ENCODE measurements at places on chromosomes 11 and 22.

GRCh38 chr22:32206774-32207758 lies 2.2 kb upstream of the RFPL2 start:
- no peak for DNase-seq

DNA sequence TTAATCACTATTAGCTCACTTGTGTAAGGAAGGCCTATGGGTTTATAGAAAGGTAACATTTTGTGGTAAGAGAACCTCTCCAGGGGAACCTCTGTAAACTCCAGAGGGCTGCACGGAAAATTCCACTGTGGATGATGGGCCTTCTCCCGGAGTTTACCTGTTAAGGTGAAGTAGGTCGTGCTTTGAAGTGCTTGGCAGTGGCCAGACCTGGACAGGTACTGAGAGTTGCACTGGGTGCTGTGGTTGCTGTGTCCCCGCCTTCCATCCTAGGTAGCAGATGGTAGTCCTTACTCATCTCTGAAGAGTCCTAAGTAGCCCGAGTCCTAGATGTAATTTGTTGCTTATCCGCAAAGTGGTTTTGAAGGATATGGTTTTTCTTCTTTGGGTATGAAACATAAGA lies 133.4 kb downstream of the TEAD1 start:
- DNase-seq: no peak

- DNase-seq: no peak
Observed at GRCh38 chr11:101478587-101479369, 105.0 kb downstream of the TRPC6 start.

- peak; percentile 89 for DNase-seq
Observed at GRCh38 chr11:820655-821511, 2.2 kb downstream of the PNPLA2 start.

DNA sequence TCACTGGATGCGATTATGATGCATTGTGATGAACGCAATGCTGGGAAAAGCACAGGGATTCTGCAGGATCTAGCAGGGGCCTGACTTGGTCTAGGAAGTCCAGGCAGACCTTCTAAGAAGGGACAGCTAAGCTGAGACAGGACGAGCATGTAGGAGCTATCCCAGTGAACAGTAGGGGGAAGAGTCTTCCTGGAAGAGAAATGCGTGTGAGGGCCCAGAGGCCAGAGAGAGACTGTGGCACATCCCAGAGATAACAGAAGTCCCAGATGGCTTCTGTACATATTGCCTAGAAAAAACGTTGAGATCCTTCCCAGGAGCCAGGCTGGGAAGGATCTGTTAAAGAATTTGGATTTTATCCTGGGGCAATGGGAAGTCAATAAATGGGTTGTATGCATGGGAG lies 24.6 kb downstream of the RCN1 start:
- DNase-seq: peak; percentile 20

- no peak for DNase-seq
Observed at GRCh38 chr11:75306529-75306928, 44.9 kb downstream of the ARRB1 start.

DNA sequence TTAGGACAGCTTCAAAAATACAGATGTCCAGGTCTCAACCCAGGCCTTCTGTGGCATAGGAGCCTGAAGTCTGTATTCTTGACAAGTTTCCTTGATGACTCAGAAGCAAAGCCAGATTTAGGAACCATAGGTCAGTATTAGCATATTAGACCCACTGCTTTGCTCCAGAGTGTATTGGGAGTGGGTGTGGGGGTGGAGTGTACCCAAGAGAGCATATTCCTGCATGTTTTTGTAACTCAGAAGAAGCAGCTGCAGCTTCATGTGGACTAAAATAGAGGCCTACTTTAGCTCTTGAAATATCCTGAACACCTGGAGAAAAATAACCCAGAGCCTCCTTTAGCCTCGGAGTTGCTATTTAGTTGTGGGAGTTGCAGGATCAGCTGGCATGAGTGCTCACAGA lies 106.7 kb downstream of the CCDC81 start:
- DNase-seq: no peak

- peak; percentile 73 for DNase-seq
Observed at GRCh38 chr22:27456696-27457503, 344.7 kb downstream of the MN1 start.

- DNase-seq: peak; percentile 89
Observed at GRCh38 chr11:67033661-67034166, 10.8 kb downstream of the SYT12 start.

GRCh38 chr11:36684840-36685801 lies 87.1 kb upstream of the RAG2 start:
- no peak for DNase-seq

DNA sequence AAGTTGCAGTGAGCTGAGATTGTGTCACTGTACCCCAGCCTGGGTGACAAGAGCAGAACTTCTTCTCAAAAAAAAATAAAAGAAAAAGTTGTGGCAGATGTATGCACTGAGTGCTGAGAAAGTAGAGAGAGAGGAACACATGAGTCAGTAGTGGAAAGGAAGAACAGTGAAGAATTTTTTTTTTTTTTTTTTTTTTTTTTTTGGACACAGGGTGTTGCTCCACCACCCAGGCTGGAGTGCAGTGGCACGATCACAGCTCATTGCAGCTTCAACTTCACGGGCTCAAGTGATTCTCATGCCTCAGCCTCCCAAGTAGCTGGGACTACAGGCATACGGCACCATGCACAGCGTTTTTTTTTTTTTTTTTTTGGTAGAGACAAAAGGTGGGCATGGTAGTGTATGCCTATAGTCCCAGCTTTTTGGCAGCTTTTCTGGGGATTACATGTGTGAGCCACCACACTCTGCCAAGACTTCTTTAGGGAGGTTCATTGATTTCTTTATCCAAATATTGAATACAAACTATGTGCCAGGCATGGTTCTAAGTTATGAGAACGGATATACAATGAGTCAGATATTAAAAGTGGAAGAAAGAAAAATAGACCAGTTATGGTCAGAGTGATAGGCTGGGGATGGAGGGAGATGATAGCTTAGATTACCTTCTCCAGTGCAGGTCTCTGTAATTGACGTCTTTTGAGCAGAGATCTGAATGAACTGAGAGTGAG lies 62.0 kb downstream of the YAP1 start:
- DNase-seq: peak; percentile 69

- DNase-seq: peak; percentile 68
Observed at GRCh38 chr11:124934862-124935547, 842 bp downstream of the HEPACAM start.

DNA sequence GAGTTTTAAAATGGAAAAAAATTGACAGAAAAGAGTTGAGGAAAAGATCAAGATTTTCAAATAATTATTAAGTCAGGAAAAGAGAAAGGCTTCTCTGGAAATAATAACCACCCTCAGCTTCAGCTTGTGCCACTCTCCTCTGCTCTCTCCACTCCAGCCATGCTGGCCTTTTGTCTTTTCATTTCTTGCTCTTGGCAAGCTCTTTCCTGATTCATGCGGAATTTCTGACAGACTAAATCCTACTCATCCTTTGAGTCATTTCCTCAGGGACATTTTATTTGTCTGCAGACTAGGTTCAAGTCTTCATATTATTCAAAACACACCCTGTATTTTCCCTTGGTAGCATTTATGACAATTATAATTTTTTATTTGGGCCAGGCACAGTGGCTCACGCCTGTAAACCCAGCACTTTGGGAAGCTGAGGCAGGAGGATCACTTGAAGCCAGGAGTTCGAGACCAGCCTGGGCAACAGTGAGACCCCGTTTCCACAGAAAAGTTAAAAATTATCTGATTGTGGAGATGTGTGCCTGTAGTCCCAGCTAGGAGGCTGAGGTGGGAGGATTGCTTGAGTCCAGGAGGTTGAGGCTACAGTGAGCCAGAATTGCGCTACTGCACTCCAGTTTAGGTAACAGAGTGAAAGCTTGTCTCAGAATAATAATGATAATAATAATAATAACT lies 7.8 kb upstream of the P4HA3 start:
- peak; percentile 72 for DNase-seq

DNA sequence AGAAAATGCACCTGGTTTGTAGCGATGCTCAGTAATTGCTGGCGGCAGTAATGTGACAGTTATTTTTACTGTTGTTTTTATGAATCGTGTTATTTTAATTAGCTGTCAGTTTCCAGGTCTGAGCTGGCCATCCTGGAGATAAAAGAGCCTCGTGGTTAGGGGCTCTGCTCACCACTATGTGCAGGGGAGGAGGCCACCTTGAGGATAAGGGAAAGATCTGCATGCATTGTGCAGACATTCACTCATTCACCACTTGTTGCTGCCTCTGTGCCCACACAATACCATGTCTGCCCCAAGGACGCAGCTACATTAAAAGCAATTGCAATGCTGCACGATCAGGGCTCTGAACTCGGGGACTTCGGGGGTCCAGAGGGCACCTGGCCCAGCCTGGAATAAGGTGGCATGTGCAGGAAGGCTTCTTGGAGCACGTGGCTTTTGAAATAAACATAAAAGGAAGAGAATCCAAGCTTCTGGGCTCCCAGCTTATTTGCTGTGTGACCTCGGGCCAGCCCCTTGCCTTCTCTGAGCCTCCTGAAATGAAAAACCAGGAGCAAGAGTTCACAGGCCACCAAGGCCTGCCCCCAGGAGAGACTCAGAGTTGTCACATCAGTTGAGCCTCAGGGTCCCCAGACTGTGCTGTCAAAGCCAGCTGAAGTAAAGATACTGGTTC lies 44.7 kb upstream of the SHISAL1 start:
- DNase-seq: no peak

- no peak for DNase-seq
Observed at GRCh38 chr11:131077340-131077739, 161.1 kb upstream of the SNX19 start.

DNA sequence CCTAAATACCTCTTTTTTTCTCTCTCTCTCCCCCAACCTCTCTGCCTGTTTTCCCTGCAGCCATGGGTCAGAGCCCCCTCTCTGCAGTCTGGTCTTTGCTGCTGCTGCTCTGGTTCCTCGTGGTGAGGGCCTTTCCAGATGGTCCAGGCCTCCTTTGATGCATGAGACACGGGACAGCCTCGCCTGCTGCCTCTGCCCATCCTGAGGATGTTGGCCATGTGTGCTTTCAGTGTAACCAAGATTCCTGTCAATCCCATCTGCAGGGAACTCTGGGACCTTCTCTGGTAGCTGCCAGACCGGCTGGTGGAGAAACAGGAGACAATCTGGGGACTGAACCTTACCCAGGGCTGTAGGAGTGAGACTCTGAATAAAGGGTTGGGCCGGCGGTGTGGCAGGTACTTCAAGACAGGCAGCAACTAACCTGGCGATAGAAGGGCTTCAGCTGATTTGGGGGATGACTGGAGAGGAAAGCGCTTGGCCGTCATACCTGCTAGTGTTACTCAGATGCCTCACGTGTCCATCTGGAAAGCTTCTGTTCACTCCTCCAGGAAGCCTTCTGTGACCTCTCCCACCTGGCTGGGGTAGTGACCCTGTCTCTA lies 7.1 kb downstream of the CHRNA10 start:
- DNase-seq: no peak

- DNase-seq: peak; percentile 46
Observed at GRCh38 chr22:45600790-45601730, 70.6 kb upstream of the ATXN10 start.

- DNase-seq: no peak
Observed at GRCh38 chr11:72552399-72552910, 118.1 kb upstream of the CLPB start.

- DNase-seq: no peak
Observed at GRCh38 chr22:21856868-21857267, 10.6 kb downstream of the MAPK1 start.

GRCh38 chr22:28116219-28116673 lies 197.2 kb upstream of the PITPNB start:
- DNase-seq: peak; percentile 85

GRCh38 chr22:22025320-22026156 lies 43.0 kb upstream of the TOP3B start:
- no peak for DNase-seq

All from AG20443 (cell line).